ENCODE measurements at places on chromosomes 5 and 9.

- DNase-seq: no peak
Measured at GRCh38 chr5:60497706-60498500, 202.1 kb downstream of the DEPDC1B start.

DNA sequence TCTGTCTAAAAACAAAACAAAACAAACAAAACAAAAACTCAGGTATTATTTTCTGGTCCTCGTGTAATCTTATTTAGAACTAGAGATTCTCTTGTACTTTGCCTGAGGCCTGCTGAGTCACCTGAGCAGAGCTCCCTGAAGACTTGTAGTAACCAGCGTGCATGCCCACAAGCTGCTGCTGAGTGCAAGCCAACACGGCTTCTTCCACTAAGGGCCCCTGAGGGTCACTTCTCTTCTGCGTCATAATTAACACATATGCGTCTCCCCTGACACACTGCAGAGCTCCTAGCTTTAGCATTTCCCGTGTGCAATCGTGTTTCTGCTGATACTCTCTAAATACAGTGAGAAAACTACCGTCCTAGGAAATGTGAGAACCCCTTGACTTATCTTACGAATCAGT lies 10.9 kb upstream of the NDFIP1 start:
- DNase-seq: peak; percentile 52

GRCh38 chr5:112367400-112367799 lies 51.7 kb downstream of the EPB41L4A start:
- DNase-seq: no peak

DNA sequence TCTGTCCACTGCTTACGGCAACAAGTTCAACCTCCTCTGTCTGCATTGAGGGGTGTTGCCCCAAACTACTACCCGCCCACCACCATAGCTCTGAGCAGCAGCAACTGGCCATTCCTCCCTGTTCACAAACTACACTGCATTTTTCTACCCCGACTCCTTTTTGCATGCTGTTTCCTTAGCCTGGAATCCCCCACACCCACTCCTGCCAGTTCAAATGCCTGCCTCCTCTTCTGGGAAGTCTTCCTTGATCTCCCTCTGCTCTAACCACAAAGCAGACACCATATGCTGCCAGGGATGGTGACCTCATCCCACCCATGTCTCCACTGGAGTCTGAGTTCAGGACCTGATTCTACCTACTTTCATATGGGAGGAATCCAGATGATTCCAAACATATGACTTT lies 13.3 kb downstream of the ALDH1B1 start:
- DNase-seq: no peak

- no peak for DNase-seq
Measured at GRCh38 chr5:78060421-78060820, 234.1 kb downstream of the AP3B1 start.

- DNase-seq: no peak
Measured at GRCh38 chr9:34568774-34569173, 20.8 kb downstream of the CNTFR start.

- no peak for DNase-seq
Measured at GRCh38 chr5:91311168-91311696, 71.9 kb downstream of the ARRDC3 start.
